ENCODE measurements at places on chromosomes 2 and 18.

DNA sequence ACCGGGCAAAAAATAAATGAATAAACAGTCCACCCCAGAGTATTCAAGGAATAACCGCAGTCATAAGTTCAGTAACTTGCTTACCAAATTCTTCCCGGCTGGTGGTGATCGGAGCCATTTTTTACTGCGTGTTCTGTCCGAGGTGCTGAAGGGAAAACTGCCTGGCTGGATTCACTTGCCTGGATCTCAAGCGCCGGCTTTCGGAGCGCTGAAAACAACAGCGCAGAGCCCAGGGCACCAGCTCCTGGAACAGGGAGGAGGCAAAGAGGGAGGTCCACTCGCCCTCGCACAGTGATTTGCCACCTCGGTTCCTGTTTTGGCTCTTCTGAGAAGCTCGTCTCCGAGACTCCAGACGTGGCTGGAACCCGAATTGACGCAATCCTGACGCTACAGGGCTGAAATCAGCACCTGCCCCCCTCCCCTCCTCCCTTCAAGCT is at the start of gene SYT4:
SYT4 (minus strand) TSS at position 327 of the 437 bp plus-strand sequence; CDS start at position 118, 209 bp downstream.
- no peak for DNase-seq

DNA sequence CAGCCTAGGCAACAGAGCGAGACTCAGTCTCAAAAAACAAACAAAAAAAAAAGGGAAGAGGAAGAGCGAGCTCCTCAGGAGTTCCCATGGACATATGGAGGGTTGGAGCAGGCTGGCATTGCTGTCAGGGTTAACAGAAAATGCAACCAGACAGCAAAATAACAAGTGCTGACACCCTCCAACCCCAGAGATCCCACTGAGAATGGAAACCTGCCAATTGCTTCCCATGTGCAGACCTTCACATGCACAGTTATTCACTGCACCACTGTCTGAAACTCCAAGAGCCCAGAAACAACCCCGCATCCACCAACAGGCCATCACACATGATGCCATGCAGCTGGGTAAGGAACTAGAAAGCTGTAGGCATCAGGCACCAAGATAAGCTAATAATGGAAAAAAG is 43.5 kb downstream of the TFCP2L1 start:
- DNase-seq, result no peak

GRCh38 chr2:226001716-226002115 is 602.2 kb downstream of the NYAP2 start:
- no peak for DNase-seq

DNA sequence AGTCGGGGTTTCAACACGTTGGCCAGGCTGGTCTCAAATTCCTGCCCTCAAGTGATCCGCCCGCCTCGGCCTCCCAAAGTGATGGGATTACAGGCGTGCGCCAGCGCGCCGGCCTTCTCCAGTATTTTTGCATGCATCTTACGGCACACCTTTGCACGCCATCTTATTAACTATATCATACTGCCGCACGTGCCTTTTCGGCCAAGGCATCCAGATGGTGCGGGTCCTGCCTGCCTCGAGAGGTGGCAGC is 765 bp upstream of the ING5 start:
- DNase-seq, result no peak

- DNase-seq, result no peak
Observed at GRCh38 chr2:147904051-147904450, 59.2 kb downstream of the ACVR2A start.

DNA sequence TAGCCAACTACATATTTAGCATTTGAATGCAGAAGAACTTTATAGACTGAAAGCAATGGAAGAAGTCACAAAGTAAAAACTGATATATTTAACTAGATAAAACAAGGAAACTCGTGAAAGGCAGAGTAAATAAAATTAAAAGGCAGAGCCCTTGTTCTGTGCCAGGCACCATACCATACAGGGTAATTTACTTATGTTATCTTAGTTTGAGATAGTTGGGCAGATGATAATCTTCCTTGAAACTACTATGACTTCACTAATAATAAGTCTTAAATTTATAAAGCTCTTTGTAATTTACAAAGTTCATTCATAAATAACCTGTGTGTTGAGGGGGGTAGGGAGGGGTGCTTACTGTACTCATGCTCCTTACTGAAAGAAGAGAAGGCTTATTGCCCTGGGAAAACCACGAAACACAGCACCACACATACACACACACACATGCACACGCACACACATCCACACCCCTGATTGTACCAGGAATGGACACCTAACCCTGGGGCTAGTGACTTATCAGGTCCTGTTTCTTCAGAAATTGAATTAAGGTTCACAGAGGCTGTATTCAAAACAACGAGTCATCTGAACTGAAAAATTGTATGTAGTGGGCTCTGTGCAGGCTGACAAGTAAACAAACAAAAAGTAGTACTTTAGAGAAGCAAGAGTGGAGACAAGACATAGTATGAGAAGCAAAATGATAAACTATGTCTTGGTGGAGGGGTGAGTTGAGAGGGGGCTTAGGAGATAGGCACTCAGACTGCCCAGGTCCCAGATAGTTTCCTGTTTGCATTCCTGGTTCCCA is 38.1 kb downstream of the AGFG1 start:
- DNase-seq, result no peak

- DNase-seq, result no peak
Observed at GRCh38 chr18:61738042-61738441, 154.8 kb downstream of the RNF152 start.

All from GF-D8 (cell line).